Motor neuron (in vitro differentiated cells): ENCODE measurements at places on chromosomes 2 and 18. TPM values are rescaled to one million over a fixed set of nuclear protein-coding genes. Genes with fewer than 3 reads are reported as not detected.
A peak's percentile ranks its signal among the peaks of the same experiment; 100 is the strongest.

- ATAC-seq, result no peak
Observed at GRCh38 chr2:133641497-133641896, 73.2 kb upstream of the NCKAP5 start.

- no peak for ATAC-seq
Observed at GRCh38 chr2:41966920-41967319, 80.9 kb upstream of the PKDCC start.

DNA sequence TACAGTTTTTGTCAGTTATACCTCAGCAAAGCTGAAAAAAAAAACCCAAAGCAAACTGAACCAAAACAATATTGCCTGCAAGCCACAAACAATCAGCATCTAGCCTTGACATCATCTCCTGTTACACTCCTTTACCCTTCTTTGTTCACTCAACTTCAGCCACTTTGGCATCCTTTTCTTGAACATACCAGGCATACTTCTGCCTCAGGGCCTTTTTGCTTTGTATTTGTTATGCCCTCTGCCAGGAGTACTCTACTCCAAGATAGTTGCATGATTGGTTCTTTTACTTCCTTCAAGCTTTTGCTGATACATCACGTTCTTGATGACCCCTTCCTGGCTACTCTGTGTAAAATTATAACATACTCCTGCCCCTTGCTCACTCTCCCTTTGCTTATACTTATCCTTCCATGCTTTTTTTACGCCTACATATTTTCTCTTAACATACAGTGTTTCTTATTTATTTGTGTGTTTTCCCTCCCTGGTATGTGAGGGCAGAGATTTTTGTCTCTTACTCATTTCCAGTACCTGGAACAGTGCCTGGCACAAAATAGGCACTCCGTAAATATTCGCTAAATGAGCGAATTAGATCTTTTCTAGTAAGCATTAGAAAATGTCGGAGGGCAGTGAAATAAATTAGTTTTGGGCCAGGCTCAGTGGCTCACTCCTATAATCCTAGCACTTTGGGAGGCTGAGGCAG, 12.7 kb downstream of the ABI2 start:
- peak; percentile 85 for ATAC-seq

Gene PRKAG3
- total RNA-seq, result 5.1 and 6.7 TPM in 2 replicates

Gene SERPINB11
- total RNA-seq, result not detected in 2 replicates

Gene KCNJ3
- 0.31 and 3.0 TPM in 2 replicates for total RNA-seq
